ENCODE measurements at places on chromosomes 13 and 19. TPM values are rescaled to one million over a fixed set of nuclear protein-coding genes. Genes with fewer than 3 reads are reported as not detected.

DNA sequence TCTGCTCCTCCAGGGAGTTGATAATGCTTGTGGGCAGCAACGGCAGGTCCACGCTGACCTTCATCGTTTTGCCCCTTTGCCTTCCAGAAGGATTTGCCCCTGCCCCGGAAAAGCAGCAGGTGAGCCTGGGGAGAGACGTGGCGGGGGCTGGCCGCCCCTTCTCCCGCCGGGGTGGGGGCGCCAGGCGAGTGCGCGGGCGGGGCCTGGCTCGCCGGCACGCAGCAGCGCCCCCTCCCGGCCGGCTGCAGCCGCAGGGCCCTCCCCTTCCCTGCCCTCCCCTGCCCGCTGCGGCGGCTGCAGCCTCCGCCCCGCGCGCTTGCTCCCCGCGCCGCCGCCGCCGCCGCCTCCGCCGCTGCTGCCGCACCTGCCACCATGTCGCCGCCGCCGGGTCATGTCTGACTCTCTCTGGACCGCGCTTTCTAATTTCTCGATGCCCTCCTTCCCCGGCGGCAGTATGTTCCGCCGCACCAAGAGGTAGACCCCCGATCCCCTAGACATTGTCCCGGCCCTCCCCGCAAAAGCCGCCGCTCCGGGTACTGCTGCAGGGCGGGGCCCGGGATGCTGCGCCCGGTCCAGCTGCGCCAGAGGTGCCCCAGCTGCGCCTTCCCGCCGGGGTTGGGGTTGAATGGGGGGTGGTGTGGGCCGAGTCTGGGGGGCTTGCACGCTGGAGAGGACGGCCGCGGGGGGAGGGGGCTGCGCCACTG is at the start of gene MAST1:
MAST1 (plus strand) TSS at position 334 of the 704 bp plus-strand sequence; CDS start at position 392, 58 bp downstream.
- DNase-seq = peak; percentile 44
- peaks cover 16% of the 10 kb centered on the region for H3K27me3 ChIP-seq
- no peaks in the 10 kb centered on the region for H3K36me3 ChIP-seq
- H3K4me1 ChIP-seq = peaks cover 8% of the 10 kb centered on the region

MCEMP1 gene
- polyA plus RNA-seq = not detected

GRCh38 chr19:38640368-38640767 is 7.1 kb upstream of the ACTN4 start:
- no peak overlapping the region for H3K4me3 ChIP-seq
- H3K27me3 ChIP-seq = no peaks in the 10 kb centered on the region
- H3K27ac ChIP-seq = no peak overlapping the region
- H3K4me1 ChIP-seq = peaks cover 14% of the 10 kb centered on the region
- DNase-seq = no peak

KLK2 gene
- polyA plus RNA-seq = not detected

- no peaks in the 10 kb centered on the region for H3K4me1 ChIP-seq
- H3K4me3 ChIP-seq = no peak overlapping the region
- no peak for DNase-seq
- no peak overlapping the region for H3K27ac ChIP-seq
- no peaks in the 10 kb centered on the region for H3K27me3 ChIP-seq
These were observed 506.7 kb upstream of the PCDH9 start for GRCh38 chr13:67736646-67737420.

USHBP1 gene
- polyA plus RNA-seq = 0.61 TPM

SLC5A5 gene
- polyA plus RNA-seq = 2.0 TPM

- no peak overlapping the region for H3K27ac ChIP-seq
- H3K27me3 ChIP-seq = no peaks in the 10 kb centered on the region
- no peak overlapping the region for H3K4me3 ChIP-seq
- H3K36me3 ChIP-seq = no peaks in the 10 kb centered on the region
These were observed 5.2 kb upstream of the STK24 start for GRCh38 chr13:98581971-98582702.

- H3K27me3 ChIP-seq = no peaks in the 10 kb centered on the region
- DNase-seq = no peak
- no peaks in the 10 kb centered on the region for H3K36me3 ChIP-seq
- H3K27ac ChIP-seq = no peak overlapping the region
- H3K4me3 ChIP-seq = no peak overlapping the region
- H3K4me1 ChIP-seq = no peaks in the 10 kb centered on the region
These were observed 490.0 kb downstream of the GPC6 start for GRCh38 chr13:93716623-93717022.

ACP7 gene
- not detected for polyA plus RNA-seq

DNA sequence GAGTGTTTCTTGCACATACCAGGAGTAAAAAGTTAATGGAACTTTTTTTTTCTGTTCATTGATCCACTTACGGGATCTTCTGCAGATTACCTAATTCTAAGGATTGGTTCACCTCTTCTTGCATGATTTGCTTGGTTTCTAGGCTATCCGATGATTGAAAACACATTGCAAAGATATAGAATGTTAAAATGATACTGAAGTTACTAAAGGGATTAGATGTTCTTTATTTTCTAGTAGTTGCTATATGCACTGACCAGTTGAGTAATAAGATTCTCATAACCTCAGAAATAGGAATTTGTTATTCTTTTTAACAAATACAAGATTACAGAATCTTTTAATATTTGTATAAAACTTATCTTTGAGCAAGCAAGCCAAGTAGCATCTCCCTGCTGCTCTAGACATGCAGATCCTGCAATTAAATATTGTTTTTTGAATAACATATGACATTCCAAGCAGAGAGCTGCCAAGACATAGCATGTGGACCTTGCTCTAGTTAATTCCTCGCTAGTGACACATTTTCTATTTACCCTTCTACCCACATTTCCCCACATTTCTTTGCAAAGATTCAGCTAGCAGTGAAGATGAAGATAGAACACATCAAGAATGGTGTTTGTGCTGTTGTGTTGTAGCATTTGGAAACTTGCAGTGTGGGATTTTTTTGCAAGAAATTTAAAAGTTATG is 51.7 kb upstream of the RNF113B start:
- no peaks in the 10 kb centered on the region for H3K4me1 ChIP-seq
- no peaks in the 10 kb centered on the region for H3K36me3 ChIP-seq
- H3K27ac ChIP-seq = no peak overlapping the region
- DNase-seq = no peak
- no peaks in the 10 kb centered on the region for H3K27me3 ChIP-seq

GRCh38 chr13:109924376-109924775 is 138.0 kb upstream of the IRS2 start:
- H3K27me3 ChIP-seq = no peaks in the 10 kb centered on the region
- no peaks in the 10 kb centered on the region for H3K4me1 ChIP-seq
- DNase-seq = no peak
- H3K27ac ChIP-seq = no peak overlapping the region

DNA sequence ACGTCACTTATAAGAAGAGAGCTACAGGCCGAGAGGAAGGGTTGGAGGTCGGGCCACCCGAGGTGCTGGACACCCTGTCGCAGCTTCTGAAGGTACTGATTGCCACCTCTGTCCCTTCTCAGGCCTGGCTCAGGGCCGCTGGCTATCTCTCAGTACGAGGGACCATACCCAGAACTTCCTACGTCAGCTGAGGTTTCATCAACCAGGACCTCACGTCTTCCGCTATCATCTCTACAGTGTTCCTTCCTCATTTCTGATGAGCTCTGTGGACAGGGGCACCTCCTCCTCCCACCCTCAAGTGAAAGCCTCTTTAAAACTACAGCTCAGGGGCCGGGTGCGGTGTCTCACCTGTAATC is 58.2 kb upstream of the USE1 start:
- no peak overlapping the region for H3K4me3 ChIP-seq
- no peaks in the 10 kb centered on the region for H3K27me3 ChIP-seq
- DNase-seq = no peak
- H3K27ac ChIP-seq = no peak overlapping the region

FBN3 gene
- polyA plus RNA-seq = not detected

DNA sequence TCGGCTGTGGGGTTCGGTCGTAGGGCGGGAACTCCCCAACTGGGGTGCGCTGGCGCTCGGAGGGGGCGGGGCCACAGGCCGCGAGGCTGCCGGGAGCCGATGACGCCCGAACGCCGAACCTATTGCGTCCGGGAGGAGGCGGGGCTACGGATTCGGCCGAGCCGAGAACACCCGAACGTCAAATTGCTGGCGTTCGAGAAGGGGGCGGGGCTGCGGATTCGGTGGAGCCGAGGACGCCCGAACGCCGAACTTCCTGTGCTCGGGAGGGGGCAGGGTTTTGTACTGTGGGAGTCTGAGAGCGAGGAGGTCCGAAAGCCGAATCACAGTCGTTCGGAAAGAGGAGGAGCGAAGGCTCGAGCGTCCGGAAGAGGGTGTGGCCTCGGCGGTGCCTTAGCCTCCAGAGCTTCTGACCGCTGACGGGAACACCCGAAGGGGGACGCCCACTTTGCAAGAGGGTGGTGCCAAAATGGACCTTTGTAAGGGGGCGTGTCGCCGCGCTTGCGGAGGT is 551 bp upstream of the TSEN34 start:
- H3K4me1 ChIP-seq = peaks cover 20% of the 10 kb centered on the region
- no peaks in the 10 kb centered on the region for H3K27me3 ChIP-seq
- DNase-seq = peak; percentile 100

B3GNT8 gene
- polyA plus RNA-seq = 0.37 TPM

IFI30 gene
- polyA plus RNA-seq = 6.7 TPM

PSG3 gene
- not detected for polyA plus RNA-seq

DNA sequence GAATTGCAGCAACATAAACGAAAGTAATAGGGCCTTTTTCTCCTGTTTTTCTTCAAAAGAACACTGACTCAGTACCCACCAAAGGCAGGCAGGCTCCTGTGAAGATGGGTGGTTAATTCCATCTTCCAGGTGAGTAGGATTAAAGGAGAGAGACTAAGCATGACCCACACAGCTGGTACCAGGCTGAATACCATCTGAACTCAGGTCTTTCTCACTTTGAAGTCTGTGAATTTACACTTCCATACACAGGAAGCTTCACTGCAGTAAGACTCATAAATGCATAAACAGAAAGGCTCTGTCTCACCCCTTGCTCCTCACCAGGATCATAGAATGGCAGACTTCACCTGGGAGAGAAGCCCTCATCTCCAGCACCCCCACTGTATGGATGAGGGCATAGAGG is 194.6 kb downstream of the KLF12 start:
- H3K36me3 ChIP-seq = peaks cover 5% of the 10 kb centered on the region
- no peak overlapping the region for H3K27ac ChIP-seq
- no peak overlapping the region for H3K4me3 ChIP-seq
- no peaks in the 10 kb centered on the region for H3K27me3 ChIP-seq
- DNase-seq = no peak

JUND gene
- polyA plus RNA-seq = 29.0 TPM

NLRP11 gene
- polyA plus RNA-seq = not detected

OR10H1 gene
- polyA plus RNA-seq = not detected

GRCh38 chr13:108850691-108851090 is 221.3 kb downstream of the MYO16 start:
- H3K27ac ChIP-seq = no peak overlapping the region
- no peak for DNase-seq
- no peaks in the 10 kb centered on the region for H3K27me3 ChIP-seq

- no peak for DNase-seq
- peaks cover 4% of the 10 kb centered on the region for H3K27me3 ChIP-seq
- H3K4me1 ChIP-seq = no peaks in the 10 kb centered on the region
These were observed 5.6 kb downstream of the CADM4 start for GRCh38 chr19:43634068-43634467.

DNA sequence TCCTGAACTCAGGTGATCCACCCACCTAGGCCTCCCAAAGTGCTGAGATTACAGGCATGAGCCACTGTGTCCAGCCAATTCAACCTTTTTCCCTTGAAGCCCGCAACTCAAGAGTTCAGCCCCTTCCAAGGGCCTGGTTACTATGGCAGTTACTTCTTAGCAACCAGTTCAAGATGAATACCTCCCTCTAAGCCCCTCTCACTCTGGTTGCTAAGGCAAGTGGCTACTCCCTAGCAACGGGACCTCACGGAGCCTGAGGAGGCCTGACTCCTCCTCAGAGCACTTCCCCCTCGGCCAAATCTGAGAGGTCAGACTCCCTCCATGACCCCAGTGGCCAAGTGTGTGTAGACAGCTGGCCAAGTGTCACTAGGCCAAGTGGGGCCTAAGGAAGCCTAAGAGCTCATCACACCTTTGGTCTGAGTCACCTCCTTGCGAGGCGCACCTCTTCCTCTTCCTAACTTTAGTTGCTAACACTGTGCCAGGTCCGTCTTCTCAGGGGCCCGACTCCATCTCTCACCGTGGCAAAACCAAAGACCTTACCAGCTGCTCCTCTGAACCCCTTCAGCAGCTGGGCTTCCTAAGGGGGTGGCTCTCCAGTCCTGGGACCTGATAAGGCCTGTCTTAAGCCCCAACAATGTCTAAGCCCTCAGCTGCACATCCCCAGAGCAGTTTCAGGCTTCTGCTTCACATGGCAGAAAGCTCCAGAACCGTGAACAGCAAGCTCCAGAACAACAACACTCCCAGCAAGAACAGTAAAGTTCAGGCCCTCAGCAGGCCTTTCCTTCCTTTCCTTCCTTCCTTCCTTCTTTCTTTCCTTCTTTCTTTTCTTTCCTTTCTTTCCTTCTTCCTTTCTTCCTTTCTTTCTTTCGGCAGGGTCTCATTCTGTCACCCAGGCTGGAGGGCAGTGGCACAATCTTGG is 9.6 kb downstream of the CD37 start:
- H3K36me3 ChIP-seq = no peaks in the 10 kb centered on the region
- no peak overlapping the region for H3K4me3 ChIP-seq
- no peak for DNase-seq

RFPL4A gene
- polyA plus RNA-seq = not detected

DNA sequence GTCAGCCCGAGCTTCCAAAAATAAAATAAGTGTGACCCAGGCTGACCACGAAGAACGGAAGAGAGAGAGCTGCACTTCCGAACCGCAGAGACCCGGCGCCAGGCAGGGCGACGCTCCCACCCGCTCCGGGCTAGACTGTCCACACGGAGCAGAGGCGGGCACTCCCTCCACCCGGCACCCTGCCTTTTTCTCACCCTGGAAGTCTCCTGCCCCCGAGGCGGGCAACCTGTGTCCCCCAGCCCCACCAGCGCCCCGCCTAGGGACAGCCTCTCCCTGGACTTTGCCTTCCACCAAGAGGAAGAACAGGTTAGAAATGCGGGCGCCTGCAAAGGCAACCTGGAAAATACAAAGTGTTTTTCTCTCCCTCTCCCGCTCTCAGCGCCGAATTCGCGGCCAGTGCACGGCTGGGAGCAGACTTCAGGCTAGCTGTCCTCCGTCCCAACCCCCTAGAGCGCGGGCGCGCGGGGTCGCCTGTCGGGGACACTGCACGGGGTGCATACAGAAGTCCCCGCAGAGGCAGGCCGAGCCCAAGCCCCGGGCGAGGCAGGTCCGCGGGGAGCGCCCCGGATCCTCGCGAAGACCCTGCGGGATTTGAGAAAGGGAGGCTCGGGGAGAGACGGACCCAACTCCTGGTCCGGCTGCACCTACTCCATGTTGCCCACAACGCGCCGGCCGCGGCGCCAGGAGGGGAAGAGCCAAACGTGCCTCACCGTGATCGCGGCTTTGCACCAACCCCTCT is 845 bp downstream of the SPRY2 start:
- H3K27ac ChIP-seq = no peak overlapping the region
- H3K27me3 ChIP-seq = no peaks in the 10 kb centered on the region
- no peak for DNase-seq
- peak overlapping the region; percentile 37 for H3K4me3 ChIP-seq
- H3K4me1 ChIP-seq = peaks cover 11% of the 10 kb centered on the region
- H3K36me3 ChIP-seq = no peaks in the 10 kb centered on the region

GRCh38 chr13:101529422-101529821 is 76.9 kb downstream of the ITGBL1 start:
- H3K4me3 ChIP-seq = no peak overlapping the region
- H3K4me1 ChIP-seq = no peaks in the 10 kb centered on the region
- DNase-seq = no peak
- no peaks in the 10 kb centered on the region for H3K27me3 ChIP-seq
- no peak overlapping the region for H3K27ac ChIP-seq
